ENCODE measurements at places on chromosomes 1 and 21. TPM values are rescaled to one million over a fixed set of nuclear protein-coding genes. Genes with fewer than 3 reads are reported as not detected.
A peak's percentile ranks its signal among the peaks of the same experiment; 100 is the strongest.

The NHLH2 gene
- not detected for total RNA-seq

DNA sequence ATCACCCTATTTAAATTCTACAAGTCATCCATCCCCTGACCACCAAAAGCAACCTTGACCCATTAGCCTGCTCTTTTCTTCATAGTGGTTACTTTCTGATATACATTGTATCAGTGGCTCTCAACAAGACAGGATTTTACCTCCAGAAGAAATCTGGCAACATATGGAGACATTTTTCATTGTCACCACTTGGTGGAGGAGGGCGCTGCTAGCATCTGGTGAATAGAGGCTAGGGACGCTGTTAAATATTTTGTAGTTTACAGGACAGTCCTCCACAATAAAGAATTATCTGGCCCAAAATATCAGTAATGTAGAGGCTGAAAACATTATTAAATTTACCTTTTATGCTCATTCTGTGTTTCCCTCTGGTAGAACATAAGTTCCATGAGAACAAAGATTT is 6.1 kb downstream of the HSPA13 start:
- no peak overlapping the region for H3K4me3 ChIP-seq
- H3K4me1 ChIP-seq = peaks cover 23% of the 10 kb centered on the region
- H3K27ac ChIP-seq = no peak overlapping the region
- DNase-seq = no peak
- H3K36me3 ChIP-seq = peaks cover 11% of the 10 kb centered on the region
- H3K27me3 ChIP-seq = no peaks in the 10 kb centered on the region

DNA sequence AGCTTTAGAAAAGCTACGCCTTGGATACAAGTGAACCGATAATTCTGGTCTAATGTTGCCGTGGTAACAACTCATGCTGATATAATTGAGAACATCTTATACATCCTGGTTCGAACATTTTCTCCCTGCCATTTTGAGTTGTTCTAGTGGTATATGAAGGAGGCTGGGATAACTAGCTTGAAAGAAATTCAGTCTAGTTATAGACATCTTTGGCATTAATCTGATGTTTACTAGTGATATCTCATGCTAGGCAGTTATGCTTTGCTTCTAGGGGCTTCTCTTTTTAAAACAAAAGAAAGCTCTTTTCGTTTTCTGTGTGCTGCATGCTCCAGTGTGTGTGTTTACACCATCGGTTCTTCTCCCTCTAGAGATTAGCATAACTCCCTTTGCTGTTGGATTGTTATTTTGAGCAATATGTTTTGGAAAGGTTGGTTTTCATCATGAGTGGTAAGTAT is 20.5 kb downstream of the PRKACB start:
- H3K36me3 ChIP-seq = no peaks in the 10 kb centered on the region
- no peak overlapping the region for H3K27ac ChIP-seq
- no peak overlapping the region for H3K4me3 ChIP-seq
- H3K27me3 ChIP-seq = no peaks in the 10 kb centered on the region
- DNase-seq = no peak
- H3K4me1 ChIP-seq = peaks cover 14% of the 10 kb centered on the region

GRCh38 chr1:247357781-247358211 is 26.1 kb upstream of the ZNF496 start:
- no peak for DNase-seq
- H3K27ac ChIP-seq = no peak overlapping the region
- H3K27me3 ChIP-seq = no peaks in the 10 kb centered on the region
- H3K4me1 ChIP-seq = peaks cover 12% of the 10 kb centered on the region

The SLC44A3 gene
- 2.5 TPM for total RNA-seq

The HSD3B1 gene
- total RNA-seq = not detected

The PRKAA2 gene
- total RNA-seq = 16.9 TPM

DNA sequence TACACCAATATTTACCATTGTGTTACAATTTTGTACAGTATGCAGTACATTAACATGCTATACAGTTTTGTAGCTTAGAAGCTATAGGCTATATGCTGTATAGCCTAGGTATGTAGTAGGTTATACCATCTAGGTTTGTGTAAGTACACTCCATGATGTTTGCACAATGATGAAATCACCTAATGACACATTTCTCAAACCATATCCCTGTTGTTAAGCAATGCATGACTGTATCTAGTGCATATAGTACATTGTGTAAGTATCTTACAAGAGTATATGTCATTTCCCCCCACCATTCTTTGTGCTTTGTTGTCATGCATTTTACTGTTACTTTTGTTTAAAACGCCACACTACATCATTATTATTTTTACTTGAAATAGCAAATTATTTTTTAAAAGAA is 65.7 kb upstream of the RNF11 start:
- no peaks in the 10 kb centered on the region for H3K4me1 ChIP-seq
- no peak overlapping the region for H3K27ac ChIP-seq
- no peak for DNase-seq
- H3K27me3 ChIP-seq = no peaks in the 10 kb centered on the region

- H3K27me3 ChIP-seq = no peaks in the 10 kb centered on the region
- H3K4me3 ChIP-seq = peak overlapping the region; percentile 54
- H3K4me1 ChIP-seq = no peaks in the 10 kb centered on the region
- H3K27ac ChIP-seq = no peak overlapping the region
- DNase-seq = no peak
- no peaks in the 10 kb centered on the region for H3K36me3 ChIP-seq
Measured at GRCh38 chr1:214303141-214303930, 22.4 kb downstream of the SMYD2 start.

The C4BPB gene
- total RNA-seq = 0.54 TPM

DNA sequence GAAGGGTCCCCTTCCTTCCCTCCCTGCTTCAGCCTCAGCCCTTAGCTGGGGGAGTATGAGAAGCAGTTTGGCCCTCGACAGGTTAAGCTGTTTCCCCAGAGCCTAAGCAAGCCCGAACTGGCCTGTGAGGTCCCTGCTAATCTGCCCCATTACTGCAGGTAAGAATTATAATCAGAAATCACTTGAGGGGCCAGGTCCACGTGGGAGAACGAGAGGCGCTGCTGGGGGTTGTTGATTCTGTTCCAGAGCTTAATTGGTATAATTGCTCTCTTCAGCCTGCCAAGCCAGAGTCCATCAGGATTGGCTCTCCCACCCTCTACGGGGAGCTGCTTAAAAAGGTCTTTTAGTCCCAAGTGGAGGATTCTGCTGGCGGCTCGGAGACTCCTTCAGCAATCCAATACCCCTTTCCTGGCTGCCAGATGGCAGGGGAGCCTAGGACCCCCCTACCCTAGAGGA is 70.8 kb downstream of the UBE2T start:
- H3K27ac ChIP-seq = peak overlapping the region; percentile 28
- no peaks in the 10 kb centered on the region for H3K27me3 ChIP-seq
- no peaks in the 10 kb centered on the region for H3K36me3 ChIP-seq
- peaks cover 48% of the 10 kb centered on the region for H3K4me1 ChIP-seq
- H3K4me3 ChIP-seq = no peak overlapping the region
- DNase-seq = no peak

DNA sequence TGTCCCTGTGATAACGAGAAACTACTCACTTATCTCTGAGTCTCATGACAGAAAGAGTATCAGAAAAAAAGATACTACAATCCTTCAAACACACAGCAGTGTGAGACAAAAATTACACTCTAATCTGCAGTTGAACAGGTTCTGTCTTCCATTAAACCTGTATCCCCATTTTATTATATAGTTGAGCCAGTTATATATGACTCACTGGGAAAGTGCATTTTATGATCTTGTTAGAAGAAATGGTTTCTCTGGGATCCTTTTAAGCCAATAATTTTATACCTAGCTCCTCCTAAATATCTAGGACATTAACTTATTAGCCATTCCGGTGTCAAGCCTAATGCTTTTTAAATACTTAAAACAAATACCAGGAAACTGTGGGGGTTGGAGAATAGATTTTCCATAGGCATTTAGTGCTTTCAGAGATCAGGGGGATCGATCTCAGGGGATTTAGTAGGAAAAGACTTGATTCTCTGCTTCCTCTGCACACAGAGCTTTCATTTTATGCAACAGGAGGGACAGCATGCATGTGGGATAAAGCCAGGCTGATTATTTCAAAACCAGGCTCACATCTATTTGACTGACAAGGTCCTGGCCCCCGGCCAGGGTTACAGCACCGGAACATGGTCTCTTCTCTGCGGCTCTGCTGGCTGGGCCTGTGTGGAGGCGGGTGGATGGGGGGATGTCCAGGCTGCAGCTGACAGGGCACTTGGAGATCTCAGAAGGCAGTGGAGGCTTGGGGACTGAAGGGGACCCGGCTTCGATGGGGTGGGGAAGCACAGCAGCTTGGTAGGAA is 310.6 kb downstream of the DISC1 start:
- no peak for DNase-seq
- no peaks in the 10 kb centered on the region for H3K27me3 ChIP-seq
- H3K36me3 ChIP-seq = no peaks in the 10 kb centered on the region

GRCh38 chr1:121483961-121484424 is 299.2 kb downstream of the SRGAP2C start:
- H3K4me3 ChIP-seq = no peak overlapping the region
- no peaks in the 10 kb centered on the region for H3K27me3 ChIP-seq
- H3K36me3 ChIP-seq = no peaks in the 10 kb centered on the region
- H3K27ac ChIP-seq = no peak overlapping the region
- no peak for DNase-seq

- H3K27me3 ChIP-seq = no peaks in the 10 kb centered on the region
- H3K27ac ChIP-seq = no peak overlapping the region
- H3K36me3 ChIP-seq = no peaks in the 10 kb centered on the region
- no peak for DNase-seq
- no peak overlapping the region for H3K4me3 ChIP-seq
Measured at GRCh38 chr1:193697115-193697762, 510.8 kb upstream of the B3GALT2 start.

GRCh38 chr1:179061360-179062282 is 20.2 kb upstream of the TOR3A start:
- no peaks in the 10 kb centered on the region for H3K27me3 ChIP-seq
- no peaks in the 10 kb centered on the region for H3K4me1 ChIP-seq
- DNase-seq = no peak
- H3K36me3 ChIP-seq = peaks cover 11% of the 10 kb centered on the region
- H3K27ac ChIP-seq = no peak overlapping the region

All from thoracic aorta (tissue), 2 donors.